SW 1271 (cell line): ENCODE measurements at places on chromosomes 5 and 9.

GRCh38 chr5:60036192-60036938, 142.8 kb upstream of the PDE4D start:
- no peak for DNase-seq

GRCh38 chr5:36889264-36889663, 12.7 kb downstream of the NIPBL start:
- no peak for DNase-seq

- DNase-seq: no peak
Observed at GRCh38 chr9:36492865-36493264, 79.8 kb upstream of the MELK start.

DNA sequence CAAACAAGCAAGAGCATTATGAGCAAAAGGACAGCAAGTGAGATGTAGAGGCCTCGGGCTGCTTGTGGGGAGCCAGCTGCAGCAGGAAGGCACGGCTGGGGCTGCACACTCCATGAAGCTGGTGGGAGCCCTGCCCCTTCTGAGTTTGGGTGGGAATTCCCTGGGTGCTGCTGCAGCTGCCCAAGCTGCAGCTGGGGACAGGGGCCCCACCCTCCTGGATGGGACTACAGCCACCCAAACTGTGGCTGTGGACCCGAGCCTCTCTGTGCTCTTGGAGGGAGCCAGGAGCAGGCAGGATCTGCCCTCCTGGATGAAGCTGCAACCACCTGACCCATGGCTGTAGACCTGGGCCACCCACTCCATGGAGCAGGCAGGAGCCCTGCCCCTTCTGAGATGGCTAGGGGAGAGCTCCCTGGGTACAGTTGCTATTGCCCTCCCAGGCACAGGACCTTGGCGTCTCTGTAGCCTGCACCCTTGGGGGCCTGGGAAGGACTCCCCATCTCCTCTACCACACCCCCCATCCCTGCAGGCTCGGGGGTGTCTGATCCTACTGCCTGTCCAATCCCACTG, 159.1 kb downstream of the ERCC6L2 start:
- no peak for DNase-seq

- DNase-seq: no peak
Observed at GRCh38 chr9:126430124-126430523, 103.5 kb downstream of the MVB12B start.

DNA sequence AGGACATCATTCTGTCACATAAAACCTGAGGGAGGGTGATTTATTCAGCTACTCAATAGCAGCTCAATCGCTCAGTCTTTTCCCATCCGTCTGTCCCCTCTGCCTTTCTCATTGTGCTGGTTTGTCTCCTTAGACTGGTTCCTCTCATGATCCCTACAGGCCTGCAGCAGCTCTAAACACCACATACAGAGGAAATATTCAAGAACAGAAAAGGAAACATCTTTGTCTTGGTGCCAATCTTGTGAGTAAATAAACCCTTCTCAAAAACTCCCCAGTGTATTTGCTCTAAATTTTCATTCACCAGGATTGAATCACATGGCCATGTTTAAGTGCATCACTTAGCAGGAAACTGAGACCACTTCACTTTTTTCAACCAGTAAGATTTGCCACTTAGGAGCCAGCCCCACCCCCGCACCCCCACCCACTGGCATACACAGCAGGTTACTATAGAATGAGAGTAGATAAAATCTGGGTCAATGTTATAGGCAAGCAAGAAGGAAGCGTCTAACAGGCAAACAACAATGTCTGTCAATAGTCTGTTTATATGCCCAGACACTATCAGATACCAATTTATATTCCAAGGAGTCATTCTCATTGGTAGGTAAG, 895.5 kb upstream of the DMAC1 start:
- DNase-seq: no peak

DNA sequence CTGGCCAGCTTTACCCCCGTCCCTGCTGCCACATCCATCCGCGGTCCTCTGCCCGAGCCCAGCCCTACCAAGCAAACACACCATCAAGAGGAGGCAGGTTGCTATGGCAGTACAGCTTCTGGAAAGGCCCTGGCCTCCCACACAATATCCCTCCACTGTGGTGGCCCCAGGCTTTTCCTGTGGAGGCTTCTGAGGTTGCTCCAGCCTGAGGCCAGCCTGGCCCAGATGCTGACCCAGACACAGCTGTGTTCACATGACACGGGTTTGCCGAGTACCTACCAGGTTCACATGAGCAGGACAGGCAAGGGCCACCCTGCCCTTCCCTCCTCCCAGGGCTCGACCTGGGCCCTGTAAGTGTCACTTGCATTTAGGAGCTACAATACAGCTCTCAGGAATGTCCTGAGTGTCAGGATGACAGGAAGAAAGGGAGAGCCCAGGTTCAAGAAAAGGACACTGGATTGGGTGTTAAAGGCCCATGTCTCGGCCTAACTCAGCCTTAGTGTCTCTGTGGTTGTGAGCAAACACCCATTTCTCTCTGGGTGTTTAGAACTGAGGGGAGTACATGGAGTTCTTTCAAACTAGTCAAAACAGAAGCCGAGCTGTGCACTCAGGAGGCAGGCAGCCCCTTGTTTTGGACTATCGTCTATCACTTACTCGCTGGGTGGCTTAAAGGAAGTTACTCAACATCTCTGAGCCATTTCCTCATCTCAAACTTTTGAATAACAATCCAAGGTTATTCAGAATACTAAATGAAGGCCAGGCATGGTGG, 40.2 kb downstream of the NAIF1 start:
- DNase-seq: no peak

DNA sequence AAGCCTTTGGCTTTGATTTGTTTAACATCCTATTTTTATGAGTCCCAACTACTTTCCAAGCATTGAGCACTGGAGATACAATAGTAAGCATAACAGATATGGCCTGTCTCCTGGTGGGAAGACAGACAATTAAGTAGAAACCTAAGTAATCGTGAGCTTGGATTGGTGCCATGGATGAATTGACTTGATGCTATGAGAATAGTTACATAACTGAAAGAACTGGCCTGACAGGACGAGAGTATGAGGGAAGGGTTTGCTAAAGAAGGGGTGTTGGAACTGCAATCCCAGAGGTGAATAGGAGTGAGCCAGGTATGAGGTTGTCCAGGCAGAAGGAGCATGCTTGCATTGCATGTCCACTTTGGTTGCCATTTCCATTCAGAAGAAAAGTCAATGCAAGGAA, 52.4 kb downstream of the GPR21 start:
- no peak for DNase-seq

- no peak for DNase-seq
Observed at GRCh38 chr5:74279244-74279643, 361.3 kb downstream of the ENC1 start.

GRCh38 chr5:138972836-138973235, 97.7 kb upstream of the LRRTM2 start:
- no peak for DNase-seq

GRCh38 chr9:21505425-21506179, 23.5 kb upstream of the IFNE start:
- no peak for DNase-seq

- DNase-seq: no peak
Observed at GRCh38 chr5:178322736-178323540, 90.3 kb upstream of the PHYKPL start.

DNA sequence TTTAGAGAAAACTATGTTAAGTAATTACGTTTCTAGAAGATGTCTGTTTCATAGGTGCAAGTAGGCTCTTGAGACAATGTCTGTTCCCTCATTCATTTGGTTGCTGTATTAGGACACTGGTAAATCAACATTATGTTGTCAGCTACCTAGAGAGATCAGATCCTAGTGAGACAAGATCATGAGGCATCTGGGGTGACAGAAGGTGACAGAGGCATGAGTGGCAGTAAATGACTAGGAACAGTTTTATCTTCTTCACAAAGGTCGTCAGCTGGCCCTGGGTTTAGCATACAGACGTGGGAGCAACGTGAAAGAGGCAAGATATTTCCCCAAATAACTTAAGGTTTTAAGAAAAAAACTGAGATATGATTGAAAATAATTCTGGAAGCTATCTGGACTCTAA, 1926.3 kb upstream of the WWC1 start:
- DNase-seq: no peak

GRCh38 chr5:39062530-39062929, 11.7 kb downstream of the RICTOR start:
- no peak for DNase-seq

DNA sequence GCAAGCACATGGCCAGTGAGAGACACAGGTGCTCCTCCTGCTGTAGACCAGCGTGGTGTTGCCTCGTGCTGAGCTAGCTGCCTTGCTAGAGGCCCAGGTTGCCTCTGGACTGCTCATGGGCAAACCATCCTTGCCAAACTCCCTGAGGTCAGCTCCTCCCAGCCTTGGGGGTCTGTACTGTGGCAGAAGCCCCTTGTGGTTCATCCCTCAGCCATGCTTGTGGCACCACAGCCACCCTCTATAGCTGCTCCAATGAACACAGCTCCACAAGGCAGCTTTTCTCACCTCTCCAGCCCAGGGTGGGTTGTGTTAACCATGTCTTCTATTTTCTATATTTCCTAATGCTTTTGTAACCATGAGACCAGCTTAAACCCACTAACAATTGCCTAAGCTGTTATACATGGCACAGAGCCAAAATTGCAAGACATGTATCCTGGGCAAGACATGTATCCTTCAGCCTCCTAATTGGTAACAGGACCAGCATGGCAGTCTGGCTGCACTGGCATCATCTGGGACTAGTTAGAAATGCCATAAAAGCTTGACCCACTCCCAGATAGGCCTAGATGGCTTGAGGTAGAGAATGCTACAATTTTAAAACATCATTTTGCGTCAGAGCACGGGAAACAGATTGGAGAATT, 183.1 kb upstream of the S1PR3 start:
- no peak for DNase-seq

DNA sequence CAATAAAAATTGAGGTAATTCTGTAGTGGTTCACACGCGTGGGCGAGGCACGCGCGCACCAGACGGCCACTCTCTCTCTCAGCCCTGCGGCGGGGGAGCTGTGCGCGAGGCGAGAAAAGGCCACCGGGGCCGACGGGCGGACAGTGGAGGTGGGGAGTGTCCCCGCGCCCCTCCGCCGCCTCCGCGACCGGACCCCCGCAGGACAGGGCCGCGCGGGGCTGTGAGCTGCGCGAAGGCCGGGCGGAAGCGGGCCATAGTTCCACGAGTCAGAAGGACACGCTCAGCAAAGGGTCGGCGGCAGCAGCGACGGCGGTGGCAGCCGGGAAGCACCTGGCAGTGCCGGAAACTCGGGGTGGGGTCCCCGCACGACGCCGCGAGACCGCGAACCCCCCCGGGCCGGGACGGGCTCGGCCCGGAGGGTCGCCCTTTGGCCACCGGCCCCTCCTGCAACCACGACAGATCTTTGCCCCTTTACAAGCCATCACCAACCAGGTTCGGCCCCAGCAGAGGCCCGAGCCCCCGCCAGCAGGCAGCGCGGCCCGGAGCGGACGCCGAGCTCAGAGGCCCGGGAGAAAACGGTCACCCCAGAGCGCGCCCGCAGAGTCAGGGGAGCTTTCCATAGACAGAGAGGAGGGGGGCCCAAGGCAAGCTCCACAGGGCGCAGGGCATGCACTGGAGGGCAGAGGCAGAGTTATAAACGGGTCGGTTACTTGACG, 60.9 kb downstream of the ZNF354C start:
- DNase-seq: no peak

- DNase-seq: no peak
Observed at GRCh38 chr9:132546148-132547051, 36.0 kb upstream of the BARHL1 start.

DNA sequence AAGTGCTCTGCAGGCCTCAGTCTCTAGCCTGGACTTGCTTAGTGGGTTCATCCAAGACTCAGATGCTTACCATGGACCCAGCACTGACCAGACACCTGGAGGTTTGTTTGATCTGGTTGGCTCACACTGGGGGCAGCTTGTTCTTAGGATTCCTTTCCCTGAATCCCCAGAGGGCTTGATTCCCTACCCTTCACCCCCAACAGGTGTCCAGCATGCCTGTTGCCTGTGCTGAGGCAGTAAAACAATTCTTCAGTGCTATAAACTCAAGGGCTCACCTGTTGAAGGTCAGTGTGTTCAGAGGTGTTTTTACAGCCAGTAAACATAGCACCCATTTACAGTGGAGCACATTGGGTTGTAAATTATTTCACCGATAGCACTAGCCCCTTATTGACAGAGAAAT, 123.8 kb upstream of the KLF4 start:
- DNase-seq: no peak

DNA sequence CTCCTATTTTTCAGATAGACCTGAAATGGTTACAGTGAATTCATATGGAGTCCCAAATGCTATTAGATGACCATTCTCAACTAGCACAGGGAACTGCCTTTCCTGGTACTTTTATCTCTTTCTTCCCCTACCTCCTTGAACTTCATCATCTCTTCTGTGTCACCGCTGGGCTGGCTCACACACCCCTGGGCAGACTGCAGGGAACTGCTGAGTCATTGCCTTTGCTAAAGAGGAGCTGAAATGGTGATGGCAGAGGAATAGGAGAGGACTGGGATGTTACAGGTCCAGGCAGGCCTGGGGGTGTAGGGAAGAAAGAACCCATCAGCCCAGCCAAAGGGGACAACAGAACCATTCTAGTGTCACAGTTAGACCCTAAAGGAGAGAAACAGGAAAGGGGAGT, 322.3 kb downstream of the ASTN2 start:
- DNase-seq: no peak

DNA sequence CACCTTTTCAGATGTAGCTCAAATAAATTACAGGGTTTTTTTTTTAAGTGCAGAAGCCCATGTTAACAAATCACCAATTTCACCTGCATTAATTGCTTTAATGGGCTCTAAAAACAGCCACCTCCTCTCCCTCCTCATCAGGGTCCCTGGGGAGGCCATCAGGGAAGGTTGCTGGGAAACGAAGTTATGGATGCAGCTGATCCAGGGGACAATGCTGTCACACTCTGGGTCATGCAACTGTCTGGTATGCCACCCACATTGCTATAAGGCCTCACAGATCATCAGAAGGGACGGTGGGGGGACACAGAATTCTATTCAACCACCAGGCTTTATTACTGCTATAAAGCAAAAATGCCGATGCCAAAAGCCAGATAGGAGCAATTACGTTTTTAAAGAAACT, 9.3 kb downstream of the WHRN start:
- DNase-seq: no peak

- DNase-seq: no peak
Observed at GRCh38 chr9:94825611-94825958, 99.1 kb downstream of the AOPEP start.

DNA sequence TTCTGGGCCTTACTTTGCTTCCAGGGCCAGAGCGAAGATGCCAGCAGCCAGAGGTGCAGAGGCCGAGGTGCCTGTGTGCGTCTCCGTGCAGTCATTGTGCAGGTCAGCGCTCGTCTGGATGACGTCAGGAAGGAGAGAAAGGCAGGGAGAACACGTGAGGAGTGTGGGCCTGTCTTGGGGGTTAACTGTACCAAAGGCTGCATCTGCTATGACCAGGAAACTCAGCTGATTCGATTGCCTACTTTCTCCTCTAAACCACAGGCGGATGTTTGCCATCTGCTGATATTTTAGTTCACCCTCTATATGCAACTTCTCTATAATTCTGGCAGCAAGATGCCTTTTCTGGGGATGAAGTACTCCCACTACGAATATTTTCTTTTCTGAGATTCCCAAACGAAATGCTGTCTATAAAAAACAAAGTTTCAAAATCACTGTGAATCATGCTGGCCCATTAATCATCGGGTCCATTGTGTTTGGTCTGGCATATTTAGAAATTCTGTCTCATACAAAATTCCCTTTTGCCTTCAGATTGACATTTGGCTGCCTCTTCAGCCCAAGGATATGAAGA, 24.8 kb downstream of the PCSK1 start:
- DNase-seq: no peak
